Psoas muscle (tissue), 8 donors: ENCODE measurements at places on chromosomes 6 and 20.
A peak's percentile ranks its signal among the peaks of the same experiment; 100 is the strongest.

DNA sequence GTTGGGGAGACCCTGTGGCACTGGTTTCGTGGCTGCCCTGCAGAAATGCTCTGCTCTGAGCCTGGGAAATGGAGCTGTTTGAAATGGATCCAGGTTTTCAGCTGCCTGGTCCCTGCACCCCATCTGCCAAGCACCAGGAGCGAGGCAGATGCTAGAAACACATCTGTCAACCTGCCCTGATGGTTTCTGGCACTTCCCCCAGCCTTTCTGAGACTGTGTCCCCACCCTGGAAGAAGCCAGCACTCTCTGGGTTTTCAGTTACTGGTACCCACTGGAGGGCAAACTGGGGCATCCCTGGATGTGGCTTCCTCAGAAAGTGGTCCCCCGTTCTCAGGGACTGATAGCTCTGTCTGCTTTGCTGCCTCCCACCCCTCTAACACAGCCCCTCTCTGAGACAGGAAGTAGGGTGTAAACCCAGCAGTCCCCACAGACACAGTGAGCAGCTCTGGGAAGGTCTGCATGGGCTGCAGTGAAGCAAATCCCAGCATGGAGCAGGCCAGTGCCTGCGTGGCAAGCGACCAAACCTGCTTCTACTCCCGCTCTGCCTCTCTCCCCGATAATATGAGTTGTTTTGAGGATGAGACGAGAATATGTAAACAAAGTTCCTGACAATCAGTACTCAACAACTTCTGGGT is 54.2 kb upstream of the MAFB start:
- no peak for DNase-seq

DNA sequence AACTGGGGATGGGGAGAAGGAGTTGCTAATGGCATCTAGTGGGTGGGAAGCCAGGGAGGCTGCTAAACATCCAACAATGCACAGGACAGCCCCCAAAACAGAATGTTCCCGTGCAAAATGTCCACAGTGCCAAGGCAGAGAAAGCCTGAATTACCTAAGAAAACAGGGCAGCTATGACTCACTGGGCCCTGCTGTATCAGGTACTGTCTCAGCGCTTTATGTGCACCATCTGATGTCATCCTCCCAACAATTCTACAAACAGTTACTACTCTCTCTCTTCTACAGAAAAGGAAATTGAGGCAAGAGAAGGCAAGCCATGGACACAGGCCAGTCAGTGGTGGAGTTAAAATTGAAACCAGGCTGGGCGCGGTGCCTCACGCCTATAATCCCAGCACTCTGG is 3.1 kb downstream of the YTHDF1 start:
- no peak for DNase-seq

- DNase-seq: peak; percentile 41
These were observed 27.7 kb upstream of the LAMA4 start for GRCh38 chr6:112281821-112282615.

DNA sequence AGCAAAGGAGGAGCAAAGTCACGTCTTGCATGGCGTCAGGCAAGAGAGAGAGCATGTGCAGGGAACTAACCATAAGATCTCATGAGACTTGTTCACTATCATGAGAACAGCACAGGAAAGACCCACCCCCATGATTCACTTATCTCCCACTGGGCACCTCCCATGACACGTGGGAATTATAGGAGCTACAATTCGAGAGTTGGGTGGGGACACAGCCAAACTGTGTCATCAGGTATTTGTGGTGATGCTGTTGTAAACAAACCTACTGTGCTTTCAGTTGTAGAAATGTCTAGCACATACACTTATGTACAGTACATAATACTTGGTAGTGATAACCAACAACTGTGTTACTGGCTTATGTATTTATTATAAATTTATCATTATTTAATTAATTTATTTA is 128.3 kb downstream of the UTRN start:
- DNase-seq: no peak

- no peak for DNase-seq
These were observed 380.0 kb upstream of the GJE1 start for GRCh38 chr6:141752677-141753076.

GRCh38 chr6:152323376-152323775 is 313.8 kb downstream of the SYNE1 start:
- DNase-seq: no peak

DNA sequence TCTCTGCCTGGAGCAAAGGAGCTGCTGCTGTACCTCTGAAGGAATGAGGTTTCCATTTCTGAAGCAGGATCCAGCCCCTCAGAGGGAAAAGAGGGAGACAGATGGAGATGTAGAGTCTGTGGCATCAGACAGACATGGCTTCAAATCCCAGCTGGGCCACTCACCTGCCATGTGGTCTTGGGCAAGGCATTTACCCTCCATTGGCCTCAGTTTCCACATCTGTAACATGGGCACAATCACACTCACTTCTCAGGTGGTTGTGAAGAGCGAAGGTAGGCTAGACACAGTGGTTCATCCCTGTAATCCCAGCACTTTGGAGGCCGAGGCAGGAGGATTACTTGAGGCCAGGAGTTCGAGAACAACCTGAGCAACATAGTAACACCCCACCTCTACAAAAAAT is 32.4 kb upstream of the CCDC167 start:
- no peak for DNase-seq
